H1 (cell line): ENCODE measurements at places on chromosomes 11 and 22.

- H3K36me3 ChIP-seq, result no peaks in the 10 kb centered on the region
- no peak within 1 kb of the TSS for H3K27ac ChIP-seq
- peaks cover 4% of the 10 kb centered on the region for H3K27me3 ChIP-seq
- H3K4me1 ChIP-seq, result peaks cover 11% of the 10 kb centered on the region
- DNase-seq, result no peak
- peak within 1 kb of the TSS; percentile 67 for H3K4me3 ChIP-seq
Measured at GRCh38 chr22:21014726-21015465, at the start of gene P2RX6. Gene P2RX6, plus strand, starts transcription at chr22:21015165. Its CDS starts 10 bp downstream, at chr22:21015175.

GRCh38 chr11:44306918-44307244 is 3.1 kb downstream of the ALX4 start:
- no peak for DNase-seq
- no peak overlapping the region for H3K27ac ChIP-seq
- no peak overlapping the region for H3K4me3 ChIP-seq
- H3K4me1 ChIP-seq, result peaks cover 34% of the 10 kb centered on the region
- H3K27me3 ChIP-seq, result peaks cover 97% of the 10 kb centered on the region
- no peaks in the 10 kb centered on the region for H3K36me3 ChIP-seq

GRCh38 chr11:2672553-2673249 is 27.1 kb downstream of the KCNQ1OT1 start:
- H3K4me1 ChIP-seq, result no peaks in the 10 kb centered on the region; the same call in 1 of the 2 replicates
- no peak for DNase-seq
- H3K27ac ChIP-seq, result no peak overlapping the region
- H3K36me3 ChIP-seq, result peaks cover 3% of the 10 kb centered on the region; the same call in 1 of the 2 replicates
- no peak overlapping the region for H3K4me3 ChIP-seq

GRCh38 chr11:121235057-121235456 is 57.5 kb upstream of the SC5D start:
- no peaks in the 10 kb centered on the region for H3K27me3 ChIP-seq
- H3K4me3 ChIP-seq, result no peak overlapping the region
- H3K27ac ChIP-seq, result no peak overlapping the region
- H3K36me3 ChIP-seq, result no peaks in the 10 kb centered on the region
- no peak for DNase-seq
